Posterior vena cava (tissue), 2 donors: ENCODE measurements at places on chromosomes 7 and 10. TPM values are rescaled to one million over a fixed set of nuclear protein-coding genes. Genes with fewer than 3 reads are reported as not detected.

DNA sequence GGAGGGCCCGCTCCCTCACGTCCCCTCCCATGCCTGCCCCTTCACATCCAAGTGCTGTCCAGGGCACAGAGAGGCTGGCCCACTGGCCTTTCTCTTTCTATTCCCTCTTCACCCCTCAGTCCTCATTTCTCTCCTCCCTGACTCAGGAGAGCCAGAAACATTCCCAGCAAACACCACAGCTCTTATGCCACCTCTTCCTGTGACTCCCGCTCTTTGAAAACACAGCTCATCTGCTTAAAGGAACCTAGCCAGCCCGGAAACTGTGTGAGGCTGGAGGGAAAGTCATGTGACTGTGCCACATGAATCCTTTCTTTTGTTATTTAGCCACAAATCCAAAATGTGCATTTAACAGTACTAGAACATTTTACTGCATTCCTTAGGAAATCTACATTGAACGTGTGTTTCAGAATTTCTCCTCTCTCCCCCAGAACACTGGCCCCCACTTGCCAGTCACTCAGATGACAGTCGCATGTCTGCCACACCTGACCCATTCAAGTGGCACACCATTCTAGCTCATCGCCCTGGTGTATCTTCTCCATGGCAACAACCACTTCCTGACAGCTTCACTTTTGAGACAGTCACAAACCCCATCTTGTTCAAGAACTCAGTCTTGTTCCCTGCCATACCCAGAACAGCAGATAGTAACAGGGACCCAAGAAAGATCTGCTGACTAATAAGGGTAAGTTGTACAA, 42.8 kb downstream of the GRB10 start:
- DNase-seq = no peak

The WDFY4 gene
- total RNA-seq = 13.2 TPM

DNA sequence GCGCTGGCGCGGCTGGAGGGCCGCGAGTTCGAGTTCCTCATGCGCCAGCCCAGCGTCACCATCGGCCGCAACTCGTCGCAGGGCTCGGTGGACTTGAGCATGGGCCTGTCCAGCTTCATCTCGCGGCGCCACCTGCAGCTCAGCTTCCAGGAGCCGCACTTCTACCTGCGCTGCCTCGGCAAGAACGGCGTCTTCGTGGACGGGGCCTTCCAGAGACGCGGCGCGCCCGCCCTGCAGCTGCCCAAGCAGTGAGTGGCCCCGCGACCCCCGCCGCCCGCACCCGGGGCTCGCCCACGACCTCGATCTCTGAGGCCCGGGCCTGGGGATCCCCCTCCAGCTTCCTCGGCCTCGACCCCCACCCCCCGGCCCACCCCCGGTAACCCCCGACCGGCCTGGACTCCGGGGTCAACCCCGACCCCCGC, 537 bp downstream of the FOXK1 start:
- DNase-seq = peak; percentile 88

The MMS19 gene
- 29.5 TPM for total RNA-seq

The ZDHHC4 gene
- total RNA-seq = 36.9 TPM

DNA sequence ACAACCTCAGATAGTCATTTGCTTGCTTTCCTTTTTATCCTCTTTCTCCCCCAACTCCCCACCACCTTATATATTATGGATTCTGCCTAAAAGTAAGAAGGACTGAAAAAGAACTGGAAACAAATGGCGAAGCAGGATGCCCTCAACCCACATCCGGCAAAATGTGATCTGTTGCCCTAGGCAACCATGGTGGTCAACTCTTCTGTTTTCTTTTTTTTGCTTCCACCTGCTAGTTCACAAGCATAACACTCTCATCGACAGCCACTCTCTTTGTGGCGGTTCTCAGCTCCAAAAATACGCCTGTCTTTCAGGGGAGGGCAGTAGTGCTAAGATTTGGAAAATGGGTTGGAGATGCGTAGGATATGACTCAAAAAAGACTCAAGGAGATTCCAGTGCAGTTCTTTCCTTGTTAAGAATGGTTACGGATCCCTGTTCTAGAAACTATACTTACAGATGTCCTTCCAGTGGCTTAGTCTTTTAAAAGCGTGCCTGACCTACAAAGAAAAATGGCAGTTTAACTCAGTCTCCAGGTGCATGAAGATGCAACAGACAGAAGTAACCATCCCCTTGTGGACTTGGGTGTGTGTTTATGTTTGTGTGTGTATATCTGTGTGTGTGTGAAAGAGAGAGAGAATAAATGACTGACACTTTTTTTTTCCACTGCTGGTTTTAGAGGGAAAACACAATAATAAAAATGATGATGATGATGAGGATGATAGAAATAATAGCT, 10.7 kb downstream of the APBB1IP start:
- DNase-seq = no peak

The PAX4 gene
- total RNA-seq = not detected

- DNase-seq = no peak
Measured at GRCh38 chr7:39651265-39651664, 27.9 kb downstream of the RALA start.

- no peak for DNase-seq
Measured at GRCh38 chr7:140685407-140686087, 11.0 kb upstream of the NDUFB2 start.

DNA sequence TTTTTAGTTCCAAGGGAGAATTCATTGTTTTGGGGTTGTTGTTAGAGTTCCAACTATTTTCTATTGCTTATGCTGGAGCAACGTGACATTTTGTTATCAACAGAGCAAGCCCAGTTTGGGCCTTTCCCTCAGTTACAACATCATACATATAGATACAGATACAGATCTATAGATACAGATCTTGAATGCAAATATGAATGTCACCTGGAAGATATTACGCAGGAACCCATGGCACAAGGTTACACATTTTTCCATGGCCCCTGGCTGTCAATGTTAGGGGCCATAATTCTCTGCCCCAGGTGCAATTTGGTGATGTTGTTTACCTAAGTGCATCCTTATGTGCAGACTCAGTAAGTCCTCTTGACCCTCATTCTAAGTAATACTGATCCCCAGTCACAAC, 3.6 kb upstream of the PODXL start:
- no peak for DNase-seq

DNA sequence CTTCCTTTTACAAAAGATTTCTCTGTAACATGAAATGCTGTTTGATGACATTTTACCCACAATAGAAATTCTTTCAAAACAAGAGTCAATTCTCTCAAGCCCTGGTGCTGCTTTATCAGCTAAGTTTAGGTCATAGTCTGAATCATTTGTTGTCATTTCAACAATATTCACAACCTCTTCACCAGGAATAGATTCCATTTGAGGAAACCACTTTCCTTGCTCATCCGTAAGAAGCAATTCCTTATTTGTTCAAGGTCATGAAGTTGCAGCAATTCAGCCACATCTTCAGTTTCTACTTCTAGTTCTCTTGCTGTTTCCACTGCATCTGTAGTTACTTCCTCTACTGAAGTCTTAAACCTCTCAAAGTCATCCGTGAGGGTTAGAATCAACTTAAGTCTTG, 315.3 kb downstream of the TYW1 start:
- DNase-seq = no peak

The SAP25 gene
- total RNA-seq = 5.0 TPM

The TMEM130 gene
- 0.62 TPM for total RNA-seq

The KLLN gene
- 0.88 TPM for total RNA-seq

GRCh38 chr10:120607016-120607709, 150.1 kb downstream of the PLPP4 start:
- DNase-seq = no peak

The UPK3B gene
- 1.1 TPM for total RNA-seq

- no peak for DNase-seq
Measured at GRCh38 chr7:105585850-105586500, 4.7 kb upstream of the EFCAB10 start.

The SMIM30 gene
- 47.9 TPM for total RNA-seq

DNA sequence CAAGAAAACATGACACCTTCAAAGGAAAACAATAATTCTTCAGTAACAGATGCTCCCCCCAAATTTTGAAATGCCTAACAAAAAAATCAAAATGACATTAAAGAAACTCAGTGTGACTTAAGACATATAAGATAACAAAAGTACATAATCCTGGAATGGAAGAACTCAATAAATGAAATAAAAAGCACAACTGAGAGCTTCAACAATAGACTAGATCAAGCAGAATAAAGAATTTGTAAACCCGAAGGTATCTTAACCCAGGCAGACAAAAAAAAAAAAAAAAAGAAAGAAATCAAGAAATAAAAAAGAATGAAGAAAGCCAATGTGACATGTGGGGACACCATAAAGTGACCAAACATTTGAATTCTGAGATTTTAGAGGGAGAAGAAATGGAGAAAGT, 27.7 kb upstream of the LRRD1 start:
- DNase-seq = no peak

The RTKN2 gene
- total RNA-seq = 0.14 TPM

The CRHR2 gene
- total RNA-seq = 0.10 TPM
